IMR-90 (cell line): ENCODE measurements at places on chromosomes 12 and 14.

DNA sequence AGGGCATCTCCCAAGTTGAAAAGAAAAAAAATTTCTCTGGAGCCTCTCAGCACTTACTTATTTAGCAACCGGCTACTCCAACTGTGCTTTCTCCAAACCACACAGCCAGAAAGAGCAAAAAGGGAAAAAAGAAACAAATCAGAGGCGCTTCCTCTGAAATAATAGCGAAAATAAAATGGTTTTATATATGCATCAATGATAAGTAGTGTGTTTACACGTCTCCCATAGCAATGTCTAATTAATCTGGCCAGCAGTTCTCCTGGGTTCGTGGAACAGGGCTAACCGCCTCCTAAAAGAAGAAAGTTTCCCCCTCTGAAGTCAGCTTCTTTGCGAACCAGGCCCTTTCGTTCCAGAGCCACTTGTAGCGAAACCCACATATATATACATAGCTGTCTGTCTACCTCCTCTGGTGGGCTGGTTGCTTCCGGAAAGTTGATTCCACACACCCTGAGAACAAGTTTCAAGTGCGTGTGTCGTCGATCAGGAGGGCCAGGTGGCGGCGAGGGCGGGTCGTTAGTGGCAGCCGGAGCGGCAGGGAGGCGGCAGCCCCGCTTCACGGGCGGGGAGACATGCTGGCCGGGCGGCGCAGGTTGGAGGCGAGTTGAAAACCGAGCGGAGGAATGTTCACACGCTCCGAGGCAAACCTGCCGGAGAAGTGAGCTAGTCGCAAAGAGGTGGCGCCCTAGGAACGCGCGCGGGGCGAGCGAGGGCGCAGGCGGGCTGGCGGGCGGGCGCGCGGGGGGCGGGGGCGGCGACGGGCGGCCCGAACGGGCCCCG, 2.7 kb downstream of the PTHLH start:
- peak; percentile 53 for DNase-seq

DNA sequence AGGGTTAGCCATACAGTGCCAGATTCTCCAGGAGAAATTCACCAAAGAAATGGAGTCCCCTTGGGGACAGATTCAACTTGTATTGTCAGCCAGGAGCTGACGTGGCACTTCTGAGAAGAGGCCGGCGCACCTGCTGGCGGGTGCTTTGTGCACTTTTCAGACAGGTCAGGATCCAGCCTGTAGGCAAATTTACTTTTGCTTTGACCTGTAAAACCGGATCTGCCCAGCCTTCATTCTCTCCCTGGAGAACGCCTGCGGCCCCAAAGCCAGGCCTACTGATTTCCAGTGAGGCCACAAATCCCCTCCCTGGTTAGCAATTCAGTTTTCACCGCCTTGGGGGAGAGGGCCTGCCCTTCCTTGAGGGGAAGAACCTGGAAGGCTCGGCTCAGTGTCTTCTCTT, 17.4 kb downstream of the P2RX4 start:
- DNase-seq, result no peak

DNA sequence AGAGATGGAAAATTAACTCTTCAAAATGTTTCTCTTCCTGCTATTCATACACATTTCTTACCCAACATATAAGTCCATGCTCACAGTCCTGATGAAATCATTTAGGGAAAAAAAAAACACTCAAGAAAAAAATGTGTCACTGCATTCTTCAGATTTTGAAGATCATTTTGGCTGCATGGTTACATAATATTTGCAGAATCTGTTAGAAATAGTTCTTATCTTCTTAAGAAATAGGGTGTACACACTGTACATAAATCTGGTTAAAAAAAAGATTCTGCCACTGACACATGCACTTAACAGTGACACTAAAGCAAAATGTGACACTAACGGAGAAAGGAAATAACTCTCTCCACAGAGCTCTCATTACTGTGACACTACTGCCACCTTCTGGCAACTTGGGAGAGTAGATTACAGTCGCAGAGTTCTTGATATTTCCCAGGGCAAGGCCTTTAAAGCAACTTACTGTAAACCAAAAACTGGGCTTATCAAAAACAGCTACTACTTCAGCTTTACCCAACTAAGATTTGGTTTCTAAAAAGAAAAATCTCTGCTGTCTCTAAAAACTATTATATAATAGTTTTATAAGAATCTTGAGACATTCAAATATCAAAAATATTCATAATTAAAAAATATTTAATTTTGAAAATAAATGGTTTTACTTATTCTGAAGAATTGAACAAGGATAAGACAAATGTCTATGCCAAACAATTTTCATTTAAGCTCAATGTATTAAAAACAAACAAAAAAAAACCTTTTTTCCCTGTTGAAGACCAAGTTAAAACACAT, 65.0 kb downstream of the SETD3 start:
- DNase-seq, result peak; percentile 82

- DNase-seq, result no peak
Observed at GRCh38 chr12:6946033-6946919, 2.5 kb downstream of the C12orf57 start.

- no peak for DNase-seq
Observed at GRCh38 chr12:132055535-132056096, 88.5 kb downstream of the DDX51 start.

GRCh38 chr12:622416-622815, 40.8 kb downstream of the NINJ2 start:
- DNase-seq, result no peak

DNA sequence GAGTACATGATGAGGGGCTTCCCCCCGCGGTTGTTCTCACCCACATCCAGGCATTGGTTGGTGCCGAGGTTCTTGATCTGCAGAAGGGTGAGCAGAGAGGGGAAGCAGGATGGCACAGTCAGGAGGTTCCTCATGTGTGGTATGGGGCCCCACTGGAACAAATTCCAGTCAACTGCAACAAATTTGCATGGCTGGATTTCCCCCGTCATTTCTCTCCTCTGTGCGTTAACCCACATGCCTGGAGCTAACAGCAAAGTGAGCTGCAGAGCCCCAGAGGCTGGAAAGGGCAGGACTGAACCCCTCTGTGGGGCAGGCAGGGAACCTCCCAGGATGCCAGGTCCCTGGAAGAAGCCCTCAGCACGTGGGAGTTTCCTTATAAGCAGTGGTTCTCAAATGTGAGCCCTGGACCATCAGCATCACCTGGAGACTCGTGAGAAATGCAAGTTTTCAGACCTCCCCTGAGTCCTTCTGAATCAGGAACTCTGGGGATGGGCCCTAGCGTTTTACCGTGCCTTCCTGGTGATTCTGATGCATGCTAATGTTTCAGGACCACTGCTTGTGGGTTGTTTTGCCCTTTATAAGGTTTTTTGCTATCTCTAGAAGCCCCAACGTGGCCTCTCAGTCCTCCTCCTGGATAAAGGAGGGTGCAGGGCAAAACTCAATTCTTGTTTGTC, 11.0 kb upstream of the CELA1 start:
- no peak for DNase-seq

- peak; percentile 29 for DNase-seq
Observed at GRCh38 chr12:138898-139534, 72.4 kb downstream of the IQSEC3 start.

GRCh38 chr14:77027538-77028383, 747 bp downstream of the IRF2BPL start:
- peak; percentile 81 for DNase-seq

DNA sequence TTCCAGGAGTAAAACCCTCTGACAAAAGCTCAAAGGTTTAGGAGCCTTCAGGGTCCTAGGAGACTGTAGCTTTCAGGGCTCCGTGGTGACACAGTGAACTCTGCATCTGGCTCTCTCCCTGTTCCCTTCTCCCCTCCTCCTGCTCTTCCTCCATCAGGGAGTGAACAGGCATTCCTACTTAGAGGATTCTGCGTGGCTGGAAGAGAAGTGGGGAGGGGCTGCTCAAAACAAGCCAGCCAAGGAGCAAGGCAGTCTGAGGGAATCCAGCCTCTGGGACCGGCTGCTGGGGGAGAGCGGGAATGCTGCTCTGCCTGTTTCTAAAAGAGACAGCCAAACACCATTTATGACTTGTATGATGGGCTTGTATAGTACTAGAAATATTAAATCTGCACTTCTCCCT, 49.5 kb downstream of the RBMS2 start:
- DNase-seq, result no peak

DNA sequence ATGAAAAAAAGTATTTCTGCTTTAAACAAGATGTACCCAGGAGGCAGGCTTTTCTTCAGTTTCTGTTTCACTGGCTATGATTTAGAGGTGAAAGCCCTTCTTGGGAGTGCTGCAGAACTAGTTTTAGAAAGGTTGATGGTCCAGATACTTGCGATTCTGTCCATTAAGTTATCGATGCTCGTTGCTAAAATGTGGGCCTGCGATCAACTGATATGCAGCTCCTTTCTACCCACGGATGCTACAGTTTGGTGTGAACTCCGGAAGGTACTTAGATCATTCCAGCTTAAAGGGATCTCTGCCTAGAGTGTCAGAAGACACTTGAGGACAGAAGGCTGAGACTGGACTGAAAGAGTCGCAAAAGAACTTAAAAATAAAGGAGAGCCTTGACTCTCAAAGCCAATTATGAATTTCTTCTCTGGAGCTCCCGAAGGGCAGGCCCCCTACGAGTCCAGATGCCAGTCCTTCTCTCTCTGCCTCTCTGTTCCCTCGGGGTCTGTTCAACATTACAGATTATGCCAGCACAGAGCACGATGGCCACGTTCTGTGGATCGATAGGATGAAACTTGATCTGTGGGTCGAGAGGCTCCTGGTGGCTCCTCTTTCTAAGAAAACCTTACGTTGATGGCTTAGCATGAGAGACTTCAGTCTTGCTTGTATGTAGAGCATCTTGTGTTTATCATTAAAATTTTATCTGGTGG, 40.0 kb downstream of the FBXW8 start:
- DNase-seq, result no peak

DNA sequence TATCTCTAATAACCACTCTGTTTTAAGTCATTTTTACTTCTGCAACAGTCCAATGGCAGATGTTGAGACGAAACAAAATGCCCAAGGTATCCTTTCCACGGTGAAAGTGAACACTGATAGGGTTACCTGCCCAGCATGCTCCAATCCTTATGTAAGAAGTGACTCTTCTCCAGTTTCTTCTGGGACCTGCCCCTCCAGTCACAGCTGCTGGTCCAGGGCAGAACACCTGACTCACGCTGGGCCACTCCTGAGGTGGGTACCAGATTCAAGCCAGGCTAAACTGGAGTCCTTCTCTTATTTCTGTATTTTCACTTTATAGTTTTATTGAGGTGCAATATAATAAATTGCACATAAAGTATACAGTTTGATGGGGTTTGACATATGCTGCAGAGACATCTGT, 16.7 kb downstream of the NT5DC3 start:
- no peak for DNase-seq

GRCh38 chr12:71152851-71153250, 4.9 kb downstream of the TSPAN8 start:
- no peak for DNase-seq

DNA sequence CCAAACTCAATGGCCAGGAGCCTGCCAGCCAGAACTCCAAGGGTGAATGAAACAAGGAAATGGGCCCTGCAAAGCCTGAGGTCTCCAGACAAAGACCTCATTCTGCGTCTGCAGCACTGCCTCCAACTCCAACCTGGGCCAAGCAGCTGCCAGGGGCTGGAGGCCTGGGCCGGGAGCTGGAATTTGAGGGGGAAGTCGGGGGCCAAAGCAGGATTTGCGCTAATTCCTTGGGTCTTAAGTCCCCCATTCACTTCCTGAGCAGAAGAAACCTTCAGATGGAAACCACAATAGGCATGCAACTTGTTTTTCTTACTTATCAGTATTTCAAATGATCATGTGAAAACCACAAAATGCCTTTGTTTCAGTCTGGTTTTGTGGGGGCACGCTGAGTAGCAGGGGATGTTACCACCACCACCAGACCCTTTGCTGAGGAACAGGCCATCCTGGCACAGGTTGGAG, 23.0 kb upstream of the TC2N start:
- DNase-seq, result no peak

- DNase-seq, result peak; percentile 7
Observed at GRCh38 chr14:61838661-61839245, 76.5 kb downstream of the SNAPC1 start.
